ENCODE measurements at places on chromosomes 12 and 14. TPM values are rescaled to one million over a fixed set of nuclear protein-coding genes. Genes with fewer than 3 reads are reported as not detected.
A peak's percentile ranks its signal among the peaks of the same experiment; 100 is the strongest.

The OR6C2 gene
- total RNA-seq: not detected

The COX14 gene
- 22.7 TPM for total RNA-seq

DNA sequence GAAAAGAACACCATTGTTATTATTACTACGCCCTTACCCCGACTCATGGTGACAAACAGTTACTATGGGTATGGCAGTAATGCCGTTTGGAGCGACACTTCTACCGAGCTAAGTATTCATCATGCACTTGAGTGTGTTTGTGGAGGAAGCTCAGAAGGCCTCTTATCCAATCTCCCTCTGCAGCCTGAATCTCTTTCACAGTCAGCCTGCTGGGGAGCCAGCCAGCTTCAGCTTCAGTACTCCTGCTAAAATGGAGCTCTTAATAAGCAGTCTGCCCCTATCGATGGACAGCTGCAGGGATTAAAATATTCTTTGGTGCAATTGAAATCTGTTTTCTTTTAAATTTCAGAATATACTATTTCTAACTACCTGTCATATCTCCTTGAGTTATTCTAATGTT, 24.7 kb upstream of the ATP5MC2 start:
- no peak for DNase-seq

GRCh38 chr12:6563448-6564050, 4.5 kb downstream of the NOP2 start:
- DNase-seq: peak; percentile 73

The CLEC1B gene
- total RNA-seq: not detected

GRCh38 chr14:47261350-47261749, 414.1 kb downstream of the MDGA2 start:
- no peak for DNase-seq

The RNASE3 gene
- not detected for total RNA-seq

- DNase-seq: peak; percentile 55
Observed at GRCh38 chr14:86038387-86039042, 508.6 kb downstream of the FLRT2 start.

DNA sequence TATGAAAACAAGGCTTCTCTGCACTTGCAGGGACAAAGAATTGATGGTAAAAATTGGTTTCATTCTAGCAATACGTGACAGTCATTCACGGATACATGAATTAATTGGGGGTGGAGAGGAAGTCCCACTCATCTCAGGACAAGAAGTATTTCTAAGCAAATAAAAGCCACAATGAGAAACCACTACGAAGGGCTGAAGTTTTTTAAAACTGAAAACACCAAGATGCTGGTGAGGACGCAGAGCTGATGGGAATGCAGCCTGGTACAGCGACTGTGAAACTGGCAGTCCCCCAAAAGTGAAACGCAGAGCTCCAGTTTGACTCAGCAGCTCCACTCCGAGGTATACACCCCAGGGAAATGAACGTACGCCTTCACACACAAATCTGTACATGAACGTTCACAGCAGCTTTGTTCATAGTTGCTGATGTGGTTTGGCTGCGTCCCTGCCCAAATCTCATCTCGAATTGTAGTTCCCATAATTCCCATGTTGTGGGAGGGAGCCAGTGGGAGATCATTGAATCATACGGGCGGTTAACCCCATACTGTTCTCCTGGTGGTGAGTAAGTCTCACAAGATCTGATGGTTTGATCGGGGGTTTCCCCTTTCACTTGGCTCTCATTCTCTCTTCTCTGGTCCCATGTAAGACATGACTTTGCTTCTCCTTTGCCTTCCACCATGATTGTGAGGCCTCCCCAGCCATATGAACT, 89.0 kb downstream of the SCARB1 start:
- DNase-seq: no peak

- no peak for DNase-seq
Observed at GRCh38 chr12:56591961-56592360, 38.2 kb downstream of the BAZ2A start.

- peak; percentile 24 for DNase-seq
Observed at GRCh38 chr14:29463727-29464395, 463.8 kb downstream of the PRKD1 start.

DNA sequence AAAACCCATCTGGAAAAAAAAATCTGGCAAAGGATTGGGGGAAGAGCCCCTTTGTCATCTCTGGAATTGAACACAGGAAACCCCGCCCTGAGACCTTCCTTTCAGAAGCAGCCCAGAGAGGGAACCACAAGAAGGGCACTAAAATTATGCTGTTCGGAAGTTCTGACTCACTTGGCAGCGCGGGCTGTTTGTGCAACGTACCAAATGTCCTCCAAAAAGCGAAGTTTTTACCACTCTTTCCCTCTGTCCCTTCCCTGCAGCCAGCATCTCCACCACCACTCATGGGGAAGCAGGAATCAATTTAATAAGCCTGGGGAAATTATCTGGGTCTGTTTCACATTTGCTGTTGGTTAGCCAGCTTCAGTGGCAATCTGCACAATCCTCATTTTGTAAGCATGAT, 3.2 kb upstream of the SYNE3 start:
- DNase-seq: no peak

The DBX2 gene
- total RNA-seq: 0.06 TPM

- DNase-seq: no peak
Observed at GRCh38 chr12:42017051-42017450, 127.6 kb downstream of the GXYLT1 start.

The CEBPE gene
- not detected for total RNA-seq

DNA sequence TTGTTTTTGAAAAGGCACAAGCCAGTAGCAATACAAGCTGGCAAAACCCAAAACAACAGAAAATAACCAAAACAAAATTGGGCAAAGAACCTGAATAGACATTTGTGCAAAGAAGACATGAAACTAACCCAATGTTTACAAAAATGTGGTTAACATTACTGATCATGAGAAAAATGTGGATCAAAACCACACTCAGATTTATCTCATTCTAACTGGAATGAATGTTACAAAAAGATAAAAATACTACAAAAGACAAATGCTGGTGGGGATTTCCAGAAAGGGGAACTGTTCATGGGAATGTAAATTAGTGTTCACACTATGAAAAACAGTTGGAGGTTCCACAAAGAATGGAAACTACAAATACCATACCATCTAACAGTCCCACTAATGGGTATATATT, 26.6 kb downstream of the ASCL4 start:
- DNase-seq: no peak

- DNase-seq: no peak
Observed at GRCh38 chr12:112685321-112685720, 106.2 kb upstream of the RPH3A start.

Measured in neural progenitor cell (in vitro differentiated cells).